GM23248 (cell line): ENCODE measurements at places on chromosomes 7 and 10. TPM values are rescaled to one million over a fixed set of nuclear protein-coding genes. Genes with fewer than 3 reads are reported as not detected.

Gene TBX20
- not detected in 2 replicates for total RNA-seq

Gene CRYGN
- total RNA-seq: not detected in 2 replicates

Gene RALA
- 21.7 and 23.1 TPM in 2 replicates for total RNA-seq

Gene PNLIPRP1
- not detected in 2 replicates for total RNA-seq

Gene UTF1
- total RNA-seq: not detected in 2 replicates

Gene TAS2R16
- not detected in 2 replicates for total RNA-seq

Gene SCD
- 19.5 and 24.2 TPM in 2 replicates for total RNA-seq

Gene BTBD16
- total RNA-seq: not detected in 2 replicates

Gene STYXL1
- total RNA-seq: 31.5 and 42.5 TPM in 2 replicates

Gene GPR85
- 5.1 and 7.2 TPM in 2 replicates for total RNA-seq

Gene CUL1
- total RNA-seq: 41.6 and 52.6 TPM in 2 replicates

Gene GRM3
- total RNA-seq: not detected in 2 replicates

Gene HKDC1
- total RNA-seq: 0.13 and 0.32 TPM in 2 replicates

Gene RPEL1
- not detected in 2 replicates for total RNA-seq

Gene LIPJ
- not detected in 2 replicates for total RNA-seq

Gene TMEM184A
- total RNA-seq: not detected in 2 replicates
